Activated naive CD4-positive, alpha-beta T cell treated with anti-CD3 and anti-CD28 coated beads, Interleukin-2, amount 50 U/mL, for 72 hours (primary cell): ENCODE measurements at places on chromosomes 1 and 21.

DNA sequence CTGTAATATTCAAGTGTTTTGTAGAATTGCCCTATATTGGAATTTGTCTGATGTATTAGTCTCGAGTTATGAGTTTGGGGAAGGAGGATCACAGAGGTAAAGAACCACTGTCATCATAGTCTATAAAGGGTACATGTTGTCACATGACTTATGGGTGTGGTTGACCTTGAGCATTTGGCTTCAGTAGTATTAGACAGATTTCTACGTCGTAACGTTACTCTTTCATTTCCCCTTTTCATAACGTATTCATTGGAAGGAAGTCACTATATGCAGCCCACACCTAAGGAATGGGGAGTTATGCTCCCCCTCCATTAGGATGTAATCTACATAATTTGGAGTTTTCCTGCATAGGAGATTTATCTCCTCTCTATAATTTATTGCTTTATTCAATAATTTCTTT is 110.1 kb upstream of the VAV3 start:
- no peak for DNase-seq

DNA sequence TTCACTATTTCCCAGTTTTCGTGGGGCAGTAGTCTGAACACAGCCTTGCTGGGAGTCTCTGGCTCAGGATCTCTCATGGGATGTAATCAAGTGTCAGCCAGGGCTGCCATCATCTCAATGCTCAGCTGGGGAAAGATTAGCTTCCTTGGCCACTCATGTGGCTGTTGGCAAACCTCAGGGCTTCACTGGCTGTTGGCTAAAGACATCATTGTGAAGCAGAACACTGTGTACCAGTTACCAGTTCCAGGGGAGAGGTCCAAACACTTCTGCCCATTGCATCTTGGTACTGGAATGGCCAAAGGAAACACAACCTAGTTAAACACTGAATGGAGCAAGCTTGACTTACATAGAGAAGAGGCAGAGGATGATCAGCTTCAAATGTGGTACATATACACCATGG is 33.7 kb downstream of the AADACL4 start:
- no peak for DNase-seq

DNA sequence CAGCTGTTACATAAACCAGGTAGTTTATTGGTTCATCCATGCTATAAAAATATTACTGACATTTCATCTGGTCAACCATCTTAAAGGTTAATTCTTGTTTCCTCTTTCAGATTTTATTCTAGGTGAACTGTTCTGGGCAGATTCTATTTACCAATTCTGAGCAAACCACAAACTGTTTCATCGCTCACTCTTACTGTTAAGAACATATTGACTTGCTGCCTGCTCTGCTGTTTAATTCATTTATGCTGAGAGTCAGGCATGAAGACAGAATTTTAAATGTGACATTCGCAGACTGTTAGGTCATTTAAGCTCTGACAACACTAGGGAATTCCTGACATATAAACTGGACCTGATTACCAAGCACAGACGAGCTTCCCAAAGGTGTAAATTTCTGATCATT is 98.3 kb downstream of the PIGK start:
- no peak for DNase-seq

DNA sequence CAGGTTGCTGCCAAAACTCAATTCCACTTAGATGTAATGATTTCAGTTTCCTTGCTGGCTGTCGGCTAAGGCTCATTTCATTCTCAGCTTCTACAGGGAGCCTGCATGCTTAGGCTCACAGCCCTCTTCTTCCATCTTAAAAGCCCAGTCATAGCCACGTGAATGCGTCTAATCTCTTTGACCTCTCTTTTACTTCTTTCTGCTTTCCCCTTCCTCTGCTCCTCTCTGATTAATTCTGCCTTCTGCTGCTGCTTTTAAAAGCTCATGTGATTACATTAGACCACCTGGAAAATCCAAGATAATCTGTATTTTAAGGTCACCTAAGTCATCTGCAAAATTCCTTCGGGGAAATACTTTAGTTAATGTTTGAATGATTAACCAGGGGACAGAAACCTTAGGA is 812.8 kb upstream of the BRINP3 start:
- DNase-seq = no peak

DNA sequence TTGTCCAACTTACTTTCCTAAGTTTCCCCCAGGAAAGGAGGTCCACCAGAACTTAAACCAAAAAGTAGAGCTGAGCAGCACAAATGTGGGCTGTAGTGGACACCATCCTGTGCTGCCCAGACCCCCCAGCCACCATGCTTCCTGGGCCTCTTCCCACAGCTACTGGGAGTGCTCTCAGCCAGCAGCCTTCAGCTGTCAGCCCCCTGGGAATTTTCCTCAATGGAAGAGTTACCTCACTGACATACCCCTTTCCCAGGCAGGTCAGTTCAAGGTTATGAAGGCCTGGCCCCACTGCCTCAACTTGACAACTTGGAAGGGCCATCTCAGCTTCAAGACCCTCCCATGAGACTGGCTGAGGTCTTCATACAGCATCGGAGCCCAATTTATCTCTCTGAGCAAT is 47.7 kb downstream of the CDCP2 start:
- no peak for DNase-seq

DNA sequence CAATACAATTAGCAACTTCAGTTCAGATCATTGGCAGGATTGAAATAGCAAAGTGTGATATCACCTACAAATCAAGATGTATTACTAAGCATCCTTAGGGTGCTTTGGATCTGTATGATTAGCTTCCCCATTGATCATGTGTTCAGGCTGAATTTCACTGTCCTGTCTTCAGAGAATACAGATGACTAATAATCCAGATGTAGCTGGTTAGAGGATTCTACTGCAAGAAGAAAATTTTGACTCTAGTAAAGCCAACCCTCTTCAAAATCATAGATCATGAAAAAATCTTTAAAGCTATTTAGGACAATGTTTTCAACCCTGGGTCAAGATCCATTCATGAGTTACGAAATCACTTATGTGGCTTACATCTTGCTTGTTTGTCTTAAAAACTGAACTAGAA is 184.4 kb downstream of the PTGER3 start:
- no peak for DNase-seq

DNA sequence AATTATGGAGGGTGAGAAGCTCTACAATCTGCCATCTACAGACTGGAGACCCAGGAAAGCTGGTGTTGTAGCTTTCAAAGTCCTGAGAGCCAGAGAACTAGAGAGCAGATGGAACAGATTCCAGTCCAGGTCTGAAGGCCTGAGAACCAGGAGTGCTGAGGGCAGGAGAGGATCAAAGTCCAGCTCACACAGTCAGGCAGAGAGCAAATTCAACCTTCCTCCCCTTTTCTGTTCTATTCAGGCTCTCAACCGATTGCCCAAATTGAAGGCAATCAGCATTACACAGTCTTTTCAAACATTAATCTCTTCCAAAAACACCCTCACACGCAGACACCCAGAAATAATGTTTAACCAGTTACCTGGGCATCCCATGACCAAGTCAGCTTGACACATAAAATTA is 2.5 kb upstream of the TMPRSS2 start:
- DNase-seq = no peak

GRCh38 chr1:41743366-41743765 is 175.4 kb downstream of the HIVEP3 start:
- DNase-seq = no peak

GRCh38 chr1:212109728-212110127 is 74.2 kb downstream of the DTL start:
- no peak for DNase-seq

GRCh38 chr1:151011154-151011850 is 3.1 kb downstream of the PRUNE1 start:
- no peak for DNase-seq

DNA sequence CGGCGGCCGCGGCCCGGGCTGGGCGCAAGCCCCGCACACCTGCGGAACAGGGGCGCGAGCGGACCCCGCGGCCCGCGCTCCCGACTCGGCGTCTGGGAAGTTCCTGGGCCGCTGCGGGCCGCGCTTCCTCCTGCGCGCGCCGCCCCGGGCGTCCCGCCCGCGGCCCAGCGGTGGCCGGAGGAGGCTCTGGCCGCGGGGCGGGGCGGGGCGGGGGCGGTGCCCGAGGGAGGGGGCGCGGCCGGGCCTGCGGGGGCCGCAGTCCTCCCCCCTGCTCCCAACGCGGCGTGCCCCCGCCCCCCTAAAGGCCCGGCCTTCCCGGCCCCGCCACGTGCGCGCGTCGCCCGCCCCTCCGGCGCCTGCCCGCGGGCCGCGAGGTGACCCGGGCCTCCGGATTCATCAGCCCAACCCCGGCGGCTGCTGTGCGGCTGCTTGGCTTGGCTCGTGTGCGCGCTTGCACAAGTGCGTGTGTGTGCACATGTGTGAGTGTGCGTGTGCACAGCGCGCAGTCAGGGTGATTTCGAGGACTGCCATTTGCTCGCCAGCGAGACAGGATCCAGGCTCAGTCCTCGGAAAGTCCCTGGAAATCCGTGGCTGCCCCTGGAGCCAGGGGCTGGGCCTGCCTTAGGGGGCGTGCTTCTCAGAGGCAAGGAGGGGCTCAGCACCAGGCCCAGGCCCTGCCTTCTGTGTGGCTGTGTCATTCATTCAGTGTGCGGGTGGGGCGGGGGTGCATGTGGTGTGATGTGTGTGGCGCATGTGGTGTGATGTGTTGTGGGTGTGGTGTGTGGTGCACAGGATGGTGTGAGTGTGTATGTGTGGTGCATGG is at the start of gene C2CD2:
Gene C2CD2, minus strand, starts transcription at position 188 of the 823 bp plus-strand sequence. CDS start 370 bp downstream, outside the sequence.
- no peak for DNase-seq

GRCh38 chr21:29649406-29649814 is 290.4 kb downstream of the GRIK1 start:
- no peak for DNase-seq

DNA sequence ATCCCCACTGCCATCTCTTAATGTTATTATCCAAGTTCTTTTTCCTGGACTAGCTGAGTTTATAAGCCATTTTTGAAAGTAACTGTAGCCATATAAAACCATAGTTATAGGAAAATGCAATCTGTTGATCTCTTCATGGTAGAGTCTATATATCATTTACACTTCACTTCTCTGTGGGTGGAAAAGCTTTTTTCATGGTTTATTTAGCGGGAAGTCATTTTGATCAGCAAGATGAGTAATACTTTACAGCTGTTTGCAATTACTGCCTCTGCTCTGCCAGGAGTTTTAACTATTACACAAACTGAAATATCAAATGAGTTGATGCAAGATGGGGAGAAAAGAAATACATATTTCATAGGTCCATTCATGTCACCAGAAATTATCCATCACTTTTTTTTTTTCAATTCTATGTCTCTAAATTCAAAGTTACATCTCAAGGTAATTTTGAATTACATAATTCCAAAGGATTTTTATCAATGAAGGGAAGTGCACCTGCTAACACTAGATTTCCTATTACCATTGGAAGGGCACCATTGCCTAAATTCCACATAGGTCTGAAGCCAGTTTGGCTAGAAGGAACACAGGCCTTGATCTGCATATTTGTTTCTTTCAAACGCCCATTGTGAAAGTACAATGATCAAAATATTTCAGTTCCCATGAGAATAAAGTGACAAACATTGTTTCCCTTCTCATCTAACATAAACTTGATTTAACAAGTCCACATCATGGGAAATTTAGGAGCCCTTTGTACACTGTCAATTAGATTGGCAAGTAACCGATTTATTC is 296.7 kb downstream of the ZNF326 start:
- no peak for DNase-seq

DNA sequence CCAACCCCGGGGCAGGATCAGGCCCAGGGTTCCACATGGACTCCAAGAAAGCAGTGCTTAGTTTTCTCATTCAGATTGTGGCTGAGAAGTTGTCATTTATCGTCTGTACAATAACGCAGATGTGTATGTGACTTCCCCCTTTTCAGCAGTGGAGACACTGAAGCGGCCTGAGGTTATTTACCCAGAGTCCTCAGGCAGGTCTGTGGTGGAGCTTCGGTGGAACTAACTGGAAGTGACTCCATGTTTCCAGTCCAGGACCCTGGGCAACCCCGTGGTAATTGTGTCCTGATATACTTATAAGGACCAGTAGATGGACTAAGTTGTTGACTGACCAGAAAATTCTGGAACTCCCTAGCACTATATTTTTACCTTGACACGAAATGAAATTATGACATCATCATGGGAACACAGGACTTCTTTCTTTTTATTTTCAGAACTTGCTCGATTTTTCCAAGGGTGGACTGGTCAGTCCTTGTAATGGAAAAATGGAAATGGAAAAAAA is 1.0 kb upstream of the IER5 start:
- no peak for DNase-seq

DNA sequence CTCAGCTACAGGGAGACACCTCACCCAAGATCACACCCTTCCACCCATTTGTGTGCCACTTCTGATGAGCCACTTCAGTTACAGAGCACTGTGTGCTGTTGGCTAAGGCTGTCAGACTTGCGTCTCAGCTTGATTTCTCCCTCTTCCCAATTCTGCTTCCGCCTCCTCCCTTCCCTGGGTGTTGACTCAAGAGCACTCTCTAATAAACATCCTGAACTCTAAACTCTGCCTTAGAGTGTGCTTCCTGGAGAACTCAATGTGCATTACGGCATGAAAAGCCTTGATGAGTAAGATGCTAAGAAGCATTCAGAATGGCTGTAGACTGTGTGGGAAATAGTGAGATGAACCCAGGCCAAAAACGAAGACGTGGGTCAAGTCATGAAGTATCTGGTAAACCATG is 54.9 kb upstream of the S1PR1 start:
- DNase-seq = no peak

GRCh38 chr1:217190359-217190758 is 440.5 kb downstream of the GPATCH2 start:
- no peak for DNase-seq

- no peak for DNase-seq
Measured at GRCh38 chr1:182764029-182764727, 25.4 kb upstream of the NPL start.

DNA sequence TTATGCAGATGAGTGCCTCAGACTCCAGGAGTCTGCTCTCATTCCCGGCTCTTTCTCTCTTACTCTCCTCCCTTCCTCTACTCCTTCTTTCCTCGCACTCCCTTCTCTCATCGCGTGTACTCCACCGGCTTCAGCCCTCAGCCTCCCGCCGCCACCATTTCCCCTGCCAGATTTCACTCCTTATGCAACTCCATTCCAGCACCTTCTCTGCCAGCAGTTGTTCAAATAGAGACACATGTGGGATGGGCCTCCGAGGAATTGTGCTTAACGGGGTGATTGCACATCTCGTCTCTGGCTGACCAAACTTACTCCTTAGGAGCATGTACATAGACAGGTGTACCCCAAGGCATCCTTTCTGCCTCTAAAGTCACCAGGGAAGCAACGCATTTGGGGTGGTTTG is 2.1 kb downstream of the CNTN2 start:
- no peak for DNase-seq

DNA sequence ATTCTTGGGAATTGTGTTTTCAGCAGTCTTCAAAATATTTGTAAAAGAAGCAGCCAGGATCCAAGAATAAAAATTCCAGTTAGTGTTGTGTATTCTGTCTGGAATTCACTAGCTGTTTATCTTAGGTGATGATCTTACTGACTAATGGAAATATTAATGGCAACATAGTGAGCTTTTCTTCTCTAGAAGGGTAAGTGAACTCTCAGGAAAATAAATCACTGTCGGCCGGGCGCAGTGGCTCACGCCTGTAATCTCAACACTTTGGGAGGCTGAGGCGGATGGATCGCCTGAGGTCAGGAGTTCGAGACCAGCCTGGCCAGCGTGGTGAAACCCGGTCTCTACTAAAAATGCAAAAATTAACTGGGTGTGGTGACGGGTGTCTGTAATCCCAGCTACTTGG is 87.4 kb upstream of the KIF1B start:
- DNase-seq = no peak

- DNase-seq = no peak
Measured at GRCh38 chr1:42926879-42927242, 31.8 kb downstream of the SLC2A1 start.

GRCh38 chr1:205811660-205812059 is 1.3 kb downstream of the SLC41A1 start:
- DNase-seq = no peak
